ENCODE measurements at places on chromosomes 2 and 18.

DNA sequence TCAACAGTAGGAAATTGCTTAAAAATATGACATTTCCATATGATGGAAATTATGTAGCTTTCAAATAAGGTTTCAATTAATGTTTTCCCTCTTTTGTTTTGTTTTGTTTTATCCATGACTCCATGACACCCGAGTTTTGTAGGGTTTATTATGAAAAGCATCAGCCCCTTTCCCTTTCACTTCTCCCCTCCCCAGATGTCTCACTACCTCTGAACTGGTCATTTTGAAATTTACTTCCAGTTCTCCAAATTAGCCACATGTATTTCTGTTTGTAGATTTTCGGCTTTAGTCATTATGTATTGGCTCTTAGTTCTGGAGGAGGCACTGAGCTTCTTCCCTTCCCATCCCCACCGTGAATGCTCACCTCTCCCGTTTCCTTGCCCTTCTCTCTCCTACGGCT, 18.6 kb upstream of the VPS4B start:
- no peak for DNase-seq

- DNase-seq = peak; percentile 7
Observed at GRCh38 chr18:73842795-73843394, 304.7 kb downstream of the FBXO15 start.

GRCh38 chr2:102065675-102066252, 74.0 kb downstream of the IL1R2 start:
- DNase-seq = no peak

DNA sequence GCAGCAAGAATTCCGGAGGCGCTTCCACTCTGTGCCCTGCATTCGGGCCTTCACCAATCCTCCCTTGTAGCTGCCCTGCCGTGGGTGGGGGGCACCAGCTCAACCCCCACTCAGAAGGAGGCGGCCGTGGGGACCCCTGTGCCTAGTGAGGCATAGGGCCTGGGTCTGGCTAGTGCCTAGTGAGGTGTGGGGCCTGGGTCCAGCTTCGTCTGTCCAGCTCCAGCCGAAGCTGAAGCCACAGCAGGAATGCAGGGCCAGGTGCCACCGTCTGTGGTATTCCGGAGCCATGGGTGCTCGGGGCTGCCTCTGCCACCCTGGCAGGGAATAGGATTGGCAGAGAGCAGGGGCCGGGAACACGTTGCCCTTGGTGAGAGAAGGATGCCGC, 12.3 kb downstream of the ODC1 start:
- DNase-seq = no peak

DNA sequence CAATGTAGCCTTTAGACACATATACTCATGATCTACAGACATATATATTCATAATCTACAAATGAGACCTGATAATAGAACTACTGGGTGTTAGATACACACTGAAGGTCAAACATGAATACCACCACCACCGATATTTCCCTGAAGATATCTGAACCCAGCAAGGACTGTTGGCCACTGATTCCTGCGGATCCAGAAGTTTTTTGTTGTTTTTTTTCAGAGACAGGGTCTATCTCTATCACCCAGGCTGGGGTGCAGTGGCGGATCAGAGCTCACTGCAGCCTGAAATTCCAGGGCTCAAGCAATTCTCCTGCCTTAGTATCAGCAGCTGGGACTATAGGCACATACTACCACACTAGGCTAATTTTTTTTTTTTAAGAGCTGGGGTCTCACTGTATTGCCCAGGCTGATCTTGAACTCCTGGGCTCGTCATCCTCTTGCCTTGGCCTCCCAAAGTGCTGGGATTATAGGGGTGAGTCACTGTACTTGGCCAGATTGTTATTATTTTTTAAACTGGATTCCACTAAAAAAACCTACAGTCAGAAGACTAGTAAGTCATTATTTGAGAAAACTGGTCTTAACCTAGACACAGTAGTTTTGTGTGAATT, 1.8 kb downstream of the METTL5 start:
- no peak for DNase-seq

- no peak for DNase-seq
Observed at GRCh38 chr2:176463546-176463945, 194.3 kb downstream of the MTX2 start.

DNA sequence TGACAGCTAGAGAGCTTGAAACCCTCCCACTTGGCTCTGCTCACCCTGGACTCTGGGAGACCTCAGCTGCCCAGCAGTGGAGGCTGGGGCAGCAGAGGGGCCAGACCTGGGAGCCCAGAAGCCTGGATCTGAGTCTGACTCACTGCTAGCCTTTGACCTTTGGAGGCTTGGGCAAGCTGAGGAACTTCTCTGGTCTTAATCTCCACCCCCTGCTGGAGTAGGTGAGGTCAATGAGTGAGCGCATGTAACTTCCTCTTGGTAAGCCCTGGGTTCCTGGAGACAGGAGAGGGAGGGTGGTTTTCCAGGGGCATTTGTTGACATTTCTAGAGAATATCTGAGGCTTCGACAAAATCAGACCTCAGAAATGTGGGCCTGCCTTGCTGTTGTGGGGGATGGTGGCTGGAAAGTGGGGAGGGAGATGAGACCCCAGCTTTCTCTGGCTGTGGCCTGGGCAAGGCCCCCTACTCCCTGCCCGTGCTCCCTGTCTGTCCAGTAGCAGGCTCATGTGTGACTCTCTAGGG, 73.0 kb upstream of the YWHAQ start:
- no peak for DNase-seq

DNA sequence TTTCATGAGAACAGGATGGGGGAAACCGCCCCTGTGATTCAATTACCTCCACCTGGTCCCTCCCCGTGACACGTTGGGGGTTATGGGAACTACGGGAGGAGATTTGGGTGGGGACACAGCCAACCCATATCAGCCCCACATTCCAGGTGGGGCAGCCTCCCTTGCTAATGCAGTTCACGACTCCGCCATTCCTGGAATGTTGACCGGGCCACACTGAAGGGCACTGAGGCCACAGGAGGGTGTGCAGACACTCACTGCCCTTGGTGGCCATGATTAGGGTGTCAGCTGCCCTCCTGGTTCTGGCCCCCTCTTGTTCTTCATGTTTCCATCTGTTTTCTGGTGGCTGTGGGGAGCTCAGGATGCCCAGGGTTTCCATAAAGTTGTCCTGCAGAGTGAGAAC, 176.3 kb downstream of the TWIST2 start:
- DNase-seq = no peak

GRCh38 chr18:74506448-74507084, 10.4 kb downstream of the CNDP2 start:
- no peak for DNase-seq

DNA sequence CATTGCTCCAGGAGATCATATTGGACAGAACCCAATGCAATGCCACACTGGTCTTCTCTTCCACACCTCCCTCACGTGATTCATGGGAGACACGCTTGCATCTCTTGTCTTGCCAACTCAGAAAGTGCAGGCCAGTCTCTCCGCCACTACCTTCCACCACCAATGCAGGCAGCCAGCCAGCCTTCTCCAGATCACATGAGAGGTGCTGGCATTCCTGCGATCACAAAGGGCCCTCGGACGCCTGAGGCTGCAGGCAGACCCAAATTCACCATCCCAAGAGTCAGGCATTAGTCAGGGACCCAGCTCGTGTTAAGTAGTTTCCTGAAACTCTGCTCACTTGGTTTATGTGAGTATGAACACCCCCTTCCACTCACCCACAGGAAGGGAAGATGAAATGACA, 437.0 kb upstream of the ETAA1 start:
- no peak for DNase-seq

GRCh38 chr2:124978597-124978996, 953.5 kb downstream of the CNTNAP5 start:
- no peak for DNase-seq

DNA sequence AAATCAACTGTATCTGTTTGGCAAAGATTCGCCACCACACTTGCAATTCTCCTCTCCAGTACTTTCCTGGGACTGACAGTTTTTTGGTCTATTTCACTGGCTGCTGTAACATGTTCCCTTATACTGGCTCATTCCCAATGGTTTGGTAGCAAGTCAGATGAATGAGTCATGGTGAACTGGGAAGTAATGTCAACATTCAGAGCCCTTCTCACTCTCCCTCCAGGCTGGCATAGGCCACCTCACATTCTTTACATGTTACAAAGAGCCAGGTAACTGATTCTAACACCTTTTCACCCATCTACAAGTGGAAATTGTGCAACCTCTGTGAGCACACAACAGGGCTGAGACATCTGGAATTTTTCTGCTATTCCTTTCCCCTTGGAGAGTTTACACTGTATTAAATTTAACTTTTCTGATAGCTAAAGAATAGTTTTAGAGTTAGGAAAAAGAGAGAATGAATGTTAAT, 111.3 kb upstream of the TLK1 start:
- no peak for DNase-seq

DNA sequence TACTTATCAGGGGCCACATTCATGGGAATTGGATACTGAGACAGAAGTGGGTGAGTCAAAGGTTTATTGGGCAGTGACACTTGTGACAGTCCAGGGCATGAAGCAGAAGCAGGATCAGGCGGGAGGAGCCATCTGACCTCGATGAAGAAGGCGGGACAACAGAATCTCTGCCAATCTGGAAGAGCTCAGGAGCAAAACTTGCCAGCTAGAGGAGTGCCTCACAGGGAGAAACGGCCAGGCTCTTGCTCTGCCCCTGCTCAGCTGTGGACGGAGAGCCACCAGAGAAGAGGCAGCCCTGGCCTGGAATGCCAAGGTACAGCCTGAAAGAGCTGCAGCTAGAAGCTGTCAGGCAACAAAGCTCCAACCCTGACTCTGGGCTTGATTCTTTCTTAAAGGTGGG, 16.9 kb downstream of the DAW1 start:
- no peak for DNase-seq

GRCh38 chr2:175363699-175364098, 182.2 kb upstream of the ATP5MC3 start:
- peak; percentile 88 for DNase-seq

GRCh38 chr2:13533524-13533922, 816.8 kb downstream of the TRIB2 start:
- DNase-seq = no peak

- DNase-seq = no peak
Observed at GRCh38 chr2:241777170-241777685, 606 bp downstream of the GAL3ST2 start.

DNA sequence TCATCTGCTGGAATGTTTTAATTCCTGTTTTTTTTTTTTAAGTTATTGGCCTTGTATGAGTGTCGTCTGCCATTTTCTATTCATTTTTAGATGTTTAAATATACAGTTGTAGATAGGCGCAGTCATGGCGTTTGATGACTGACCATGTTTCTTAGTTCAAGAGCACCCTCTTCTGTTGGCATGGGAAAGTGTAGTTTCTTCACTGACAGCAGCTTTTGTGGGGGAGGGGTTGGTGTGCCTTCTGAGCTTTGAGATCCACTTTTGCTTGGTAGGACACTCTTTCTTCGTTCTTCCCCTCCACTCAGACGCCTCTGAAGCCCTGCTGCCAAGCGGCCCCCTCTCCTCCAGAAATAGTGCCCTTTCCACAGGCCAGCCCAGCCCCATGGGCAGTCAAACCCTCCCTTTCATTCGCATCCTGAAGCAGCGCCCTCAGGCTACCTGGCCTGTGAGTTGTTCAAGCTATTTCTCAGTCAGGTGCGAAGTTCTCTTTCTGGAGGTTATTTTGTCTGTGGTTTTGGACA, 492.0 kb downstream of the TNS1 start:
- peak; percentile 76 for DNase-seq

GRCh38 chr2:60157283-60157682, 396.2 kb downstream of the BCL11A start:
- DNase-seq = no peak

GRCh38 chr2:177334940-177335543, 57.5 kb upstream of the AGPS start:
- DNase-seq = peak; percentile 18

DNA sequence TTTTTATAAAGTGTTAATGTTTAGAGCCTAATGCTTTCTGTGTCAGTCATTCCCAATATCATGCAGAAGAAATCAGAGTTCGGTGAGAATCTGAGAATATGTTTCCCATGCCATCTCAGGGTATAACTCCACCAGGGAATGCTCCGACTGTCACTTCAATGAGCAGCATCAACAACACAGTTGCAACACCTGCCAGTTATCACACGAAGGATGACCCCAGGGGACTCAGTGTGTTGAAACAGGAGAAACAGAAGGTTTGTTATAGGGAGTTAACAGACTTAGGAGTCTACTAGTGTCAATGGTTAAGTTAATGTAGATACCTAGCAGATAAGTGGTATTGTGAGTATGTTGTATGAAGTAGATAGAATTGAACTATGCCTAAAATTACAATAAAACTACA, 31.0 kb downstream of the VAPA start:
- no peak for DNase-seq

- DNase-seq = no peak
Observed at GRCh38 chr18:29488617-29489016, 1311.7 kb upstream of the CDH2 start.
